ENCODE measurements at places on chromosomes 3 and 15. TPM values are rescaled to one million over a fixed set of nuclear protein-coding genes. Genes with fewer than 3 reads are reported as not detected.

The PLSCR5 gene
- not detected for total RNA-seq

DNA sequence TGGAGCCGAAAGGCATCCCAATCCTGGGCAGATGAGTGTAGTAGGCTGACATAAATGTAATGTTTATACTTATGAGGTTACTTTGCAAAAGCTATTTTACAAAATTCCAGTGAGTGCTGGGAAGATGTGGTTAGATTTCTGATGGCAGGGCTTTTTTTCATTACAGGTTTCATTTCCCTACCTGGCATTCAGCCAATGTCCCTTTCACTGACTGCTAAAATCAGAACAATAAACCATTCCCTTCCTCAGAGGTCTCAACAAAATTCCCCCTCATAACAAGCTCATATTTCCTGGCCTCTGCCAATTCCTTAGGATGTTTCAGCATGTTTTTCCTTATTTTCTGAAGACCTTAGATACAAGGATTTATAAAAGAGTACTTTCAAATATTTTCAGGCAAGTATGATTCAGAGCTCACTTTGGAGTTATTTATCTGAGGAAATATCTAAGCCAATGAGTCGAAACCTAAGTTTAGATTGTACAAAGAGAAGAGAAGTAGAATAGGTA is 40.9 kb upstream of the CCDC80 start:
- no peaks in the 10 kb centered on the region for H3K27me3 ChIP-seq
- H3K36me3 ChIP-seq: no peaks in the 10 kb centered on the region
- H3K4me3 ChIP-seq: no peak overlapping the region
- no peak overlapping the region for H3K27ac ChIP-seq

The METTL6 gene
- 19.3 TPM for total RNA-seq

GRCh38 chr3:58408906-58409305 is 24.7 kb downstream of the PDHB start:
- no peak overlapping the region for H3K27ac ChIP-seq
- no peaks in the 10 kb centered on the region for H3K4me1 ChIP-seq
- no peak for DNase-seq

GRCh38 chr3:15795651-15796308 is 2.0 kb downstream of the ANKRD28 start:
- no peak for DNase-seq
- peaks cover 39% of the 10 kb centered on the region for H3K4me1 ChIP-seq
- no peak overlapping the region for H3K27ac ChIP-seq

The CPNE9 gene
- total RNA-seq: 0.59 TPM

GRCh38 chr3:178532476-178532875 is 3.8 kb upstream of the KCNMB2 start:
- H3K27ac ChIP-seq: peak overlapping the region; percentile 19
- H3K4me1 ChIP-seq: peaks cover 29% of the 10 kb centered on the region
- H3K27me3 ChIP-seq: peaks cover 13% of the 10 kb centered on the region
- H3K4me3 ChIP-seq: no peak overlapping the region
- no peak for DNase-seq

The LYZL4 gene
- total RNA-seq: not detected

GRCh38 chr3:40337136-40338108 is 27.9 kb downstream of the EIF1B start:
- peaks cover 2% of the 10 kb centered on the region for H3K27me3 ChIP-seq
- H3K4me1 ChIP-seq: no peaks in the 10 kb centered on the region
- no peak overlapping the region for H3K4me3 ChIP-seq
- no peak overlapping the region for H3K27ac ChIP-seq
- DNase-seq: no peak

DNA sequence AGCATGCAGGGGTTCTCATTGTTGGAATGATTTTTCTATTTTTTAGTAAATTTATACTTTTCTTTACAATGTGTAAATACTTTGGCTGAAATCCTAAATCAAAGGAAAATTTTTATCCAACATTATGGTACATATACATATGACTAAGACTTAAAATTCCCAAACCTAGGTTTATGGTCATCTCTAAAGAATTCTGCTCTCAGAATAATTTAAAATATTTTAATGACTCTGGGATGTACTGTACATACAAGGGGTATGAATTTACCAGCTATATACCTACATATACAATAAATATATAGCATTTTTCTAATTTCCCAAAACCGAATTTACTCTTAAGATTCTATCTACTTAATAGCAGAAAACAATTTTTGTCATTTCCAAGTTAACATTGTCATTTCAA is 137.9 kb upstream of the POU1F1 start:
- no peak overlapping the region for H3K27ac ChIP-seq
- no peak overlapping the region for H3K4me3 ChIP-seq
- no peaks in the 10 kb centered on the region for H3K36me3 ChIP-seq
- no peaks in the 10 kb centered on the region for H3K27me3 ChIP-seq
- no peak for DNase-seq

The FSD2 gene
- not detected for total RNA-seq

The THBS1 gene
- 51.7 TPM for total RNA-seq

DNA sequence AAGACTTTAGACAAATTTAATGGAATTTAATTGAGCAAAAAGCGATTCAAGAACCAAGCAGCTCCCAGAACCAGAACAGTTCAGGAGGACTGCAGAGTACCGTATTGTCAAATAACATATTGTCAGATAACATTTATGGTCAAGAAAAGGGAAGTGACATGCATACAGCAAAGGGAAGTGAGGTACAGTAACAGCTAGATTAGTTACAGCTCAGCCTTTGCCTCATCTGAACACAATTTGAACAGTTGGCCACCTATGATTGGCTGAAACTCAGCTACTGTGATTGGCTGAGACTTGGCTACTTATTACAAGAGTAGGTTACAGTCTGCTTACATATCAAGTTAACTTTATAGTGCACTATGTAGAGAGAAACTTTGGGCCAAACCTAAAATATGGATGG is 21.9 kb downstream of the ZFAND6 start:
- no peak overlapping the region for H3K4me3 ChIP-seq
- peaks cover 16% of the 10 kb centered on the region for H3K4me1 ChIP-seq
- no peaks in the 10 kb centered on the region for H3K27me3 ChIP-seq
- H3K36me3 ChIP-seq: peaks cover 17% of the 10 kb centered on the region

The GOLGA8G gene
- total RNA-seq: not detected

The PIERCE2 gene
- total RNA-seq: 2.3 TPM

The CRABP1 gene
- total RNA-seq: 20.5 TPM

DNA sequence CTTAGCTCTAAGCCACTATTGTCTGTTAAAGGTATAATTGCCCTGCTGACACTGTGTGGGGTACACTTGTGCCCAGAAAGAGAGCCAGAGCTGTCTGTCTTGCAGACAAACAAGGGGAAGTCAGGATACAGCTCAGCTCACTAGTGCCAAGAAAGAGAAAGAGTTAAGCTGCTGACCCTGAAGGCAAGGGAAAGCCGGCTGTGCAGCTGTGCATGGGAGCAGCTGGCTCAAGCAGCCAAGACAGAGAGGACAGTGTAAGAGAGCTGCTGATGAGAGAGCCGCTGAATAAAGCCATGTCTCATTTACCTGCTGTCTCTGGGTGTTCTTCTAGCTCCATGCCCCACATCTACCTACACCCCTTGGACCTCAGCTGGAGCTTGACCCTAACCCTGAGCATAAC is 428.1 kb upstream of the NAALADL2 start:
- no peaks in the 10 kb centered on the region for H3K4me1 ChIP-seq
- no peak for DNase-seq
- no peaks in the 10 kb centered on the region for H3K27me3 ChIP-seq
- H3K4me3 ChIP-seq: no peak overlapping the region
- H3K27ac ChIP-seq: no peak overlapping the region

The GP9 gene
- total RNA-seq: not detected

The NDUFAF3 gene
- total RNA-seq: 67.0 TPM

The RBMS3 gene
- total RNA-seq: 7.9 TPM

- H3K27me3 ChIP-seq: no peaks in the 10 kb centered on the region
- peak overlapping the region; percentile 87 for H3K27ac ChIP-seq
- H3K4me3 ChIP-seq: peak overlapping the region; percentile 90
- peak; percentile 82 for DNase-seq
- H3K36me3 ChIP-seq: peaks cover 6% of the 10 kb centered on the region
Observed at GRCh38 chr15:43777267-43777914, 625 bp upstream of the ELL3 start.

The NPHP3 gene
- 9.1 TPM for total RNA-seq

- H3K27me3 ChIP-seq: no peaks in the 10 kb centered on the region
- peaks cover 23% of the 10 kb centered on the region for H3K4me1 ChIP-seq
- H3K36me3 ChIP-seq: peaks cover 52% of the 10 kb centered on the region
- H3K4me3 ChIP-seq: no peak overlapping the region
- DNase-seq: no peak
- peak overlapping the region; percentile 30 for H3K27ac ChIP-seq
Observed at GRCh38 chr3:58082047-58082446, 73.8 kb downstream of the FLNB start.

- H3K27me3 ChIP-seq: no peaks in the 10 kb centered on the region
- peaks cover 28% of the 10 kb centered on the region for H3K4me1 ChIP-seq
- no peaks in the 10 kb centered on the region for H3K36me3 ChIP-seq
- no peak for DNase-seq
Observed at GRCh38 chr15:63405683-63406390, 24.2 kb upstream of the CA12 start.

Data from type B pancreatic cell (in vitro differentiated cells).